CD4-positive, alpha-beta memory T cell (primary cell): ENCODE measurements at places on chromosomes 12 and 14.

DNA sequence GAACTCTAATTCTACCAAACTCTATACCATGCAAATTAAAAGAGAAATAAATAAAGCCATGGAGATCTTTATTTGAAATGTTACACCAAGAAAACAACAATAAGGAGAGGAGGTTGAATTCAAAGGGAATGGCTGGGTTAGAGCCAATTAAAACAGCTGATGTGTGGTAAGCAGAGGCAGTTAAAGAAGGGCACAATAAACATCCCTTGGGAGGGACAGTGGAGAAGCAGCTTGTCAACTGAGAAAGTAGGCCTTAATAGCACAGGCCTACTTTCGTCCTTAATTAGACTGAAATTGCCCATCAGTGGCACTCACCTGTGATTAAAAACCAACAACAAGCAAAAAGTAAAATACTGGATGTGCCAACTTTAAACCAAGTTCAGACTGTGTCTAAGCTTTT is 16.3 kb upstream of the NAV3 start:
- no peak for DNase-seq

- DNase-seq = no peak
Measured at GRCh38 chr14:68088451-68088854, 268.9 kb downstream of the RAD51B start.

- no peak for DNase-seq
Measured at GRCh38 chr12:15336768-15337553, 14.7 kb downstream of the PTPRO start.

DNA sequence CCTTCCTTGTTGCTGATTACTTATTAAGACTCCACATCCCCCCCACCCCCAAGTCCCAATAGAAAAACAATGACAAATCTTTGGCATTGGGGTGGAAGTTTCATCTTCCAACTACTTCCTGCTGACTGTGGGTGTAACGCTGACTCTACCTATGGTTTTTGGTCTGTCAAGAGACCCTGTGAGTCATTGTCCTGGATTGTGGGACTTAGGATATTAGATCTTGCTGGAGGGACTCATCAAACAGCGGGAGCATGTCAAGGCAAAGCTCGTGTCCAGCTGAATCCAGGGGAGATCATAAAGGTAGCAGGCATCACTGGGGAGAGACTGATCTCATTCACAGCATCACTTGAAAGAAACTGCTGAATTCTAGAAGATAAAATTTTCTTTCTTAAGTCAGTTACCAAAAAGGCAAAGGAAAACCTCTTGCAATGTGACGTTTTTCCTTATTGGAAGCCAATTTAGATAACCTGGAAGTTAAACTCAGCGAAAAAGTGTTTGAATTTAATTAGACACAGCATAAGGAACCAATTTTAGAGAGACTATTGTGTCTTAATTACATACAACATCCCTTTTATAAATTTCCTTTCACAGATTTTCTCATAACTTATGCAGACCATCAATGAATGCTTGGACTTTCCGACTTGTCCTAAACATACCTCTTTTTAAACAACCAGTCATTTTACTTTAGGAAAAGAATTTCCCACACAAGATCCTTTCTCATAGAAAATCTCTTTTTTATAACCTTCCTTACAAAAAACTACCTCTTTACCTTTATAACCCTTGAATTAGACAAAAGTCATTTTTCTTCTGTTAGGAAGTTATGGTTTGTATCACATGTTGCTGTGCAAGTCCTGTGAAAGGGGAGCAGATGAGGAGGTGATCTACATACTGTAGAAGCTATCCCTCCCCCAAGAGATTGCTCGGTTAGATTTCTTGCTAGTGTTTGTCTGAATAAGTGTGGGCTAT is 94.6 kb upstream of the SCAF11 start:
- DNase-seq = no peak

DNA sequence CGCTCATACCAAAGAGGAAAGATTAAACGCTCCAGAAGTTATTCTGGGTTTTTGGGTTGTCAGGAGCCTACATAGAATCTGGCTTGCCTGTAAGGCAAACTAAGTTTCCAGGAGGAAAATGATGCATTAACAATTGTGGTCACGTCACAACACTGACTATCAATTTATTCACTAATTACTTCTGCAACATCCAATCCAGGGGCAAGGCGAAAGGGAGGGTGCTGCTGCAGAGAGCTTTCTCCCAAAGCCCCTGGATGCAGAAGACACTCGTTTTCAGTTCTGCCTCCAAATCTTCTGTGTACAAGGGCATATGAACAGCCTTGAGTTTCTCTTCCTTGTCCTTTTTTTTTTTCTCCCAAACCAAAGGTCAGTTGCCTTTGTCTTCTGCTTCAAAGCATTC is 10.5 kb upstream of the SRRM4 start:
- no peak for DNase-seq

- no peak for DNase-seq
Measured at GRCh38 chr12:65495233-65495632, 216.8 kb downstream of the MSRB3 start.

DNA sequence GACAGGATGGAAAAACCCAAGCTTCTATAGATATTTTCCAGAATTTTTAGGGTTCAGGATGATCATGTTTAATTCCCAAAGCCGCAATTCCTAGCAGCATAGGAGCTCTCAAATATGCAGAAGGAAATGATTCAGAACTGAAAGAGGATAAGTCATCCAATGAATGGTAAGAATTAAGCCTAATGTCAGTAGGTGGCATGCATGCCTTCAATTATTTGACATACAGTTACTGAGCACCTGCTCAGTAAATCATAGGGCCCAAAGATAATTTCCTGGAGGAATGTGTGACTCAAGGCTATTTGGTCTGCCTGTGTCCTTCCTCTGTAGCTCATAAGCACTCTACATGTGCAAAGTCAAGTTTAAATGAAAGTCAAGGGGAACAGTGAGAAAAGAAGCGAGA is 116.8 kb upstream of the SLC38A4 start:
- no peak for DNase-seq

DNA sequence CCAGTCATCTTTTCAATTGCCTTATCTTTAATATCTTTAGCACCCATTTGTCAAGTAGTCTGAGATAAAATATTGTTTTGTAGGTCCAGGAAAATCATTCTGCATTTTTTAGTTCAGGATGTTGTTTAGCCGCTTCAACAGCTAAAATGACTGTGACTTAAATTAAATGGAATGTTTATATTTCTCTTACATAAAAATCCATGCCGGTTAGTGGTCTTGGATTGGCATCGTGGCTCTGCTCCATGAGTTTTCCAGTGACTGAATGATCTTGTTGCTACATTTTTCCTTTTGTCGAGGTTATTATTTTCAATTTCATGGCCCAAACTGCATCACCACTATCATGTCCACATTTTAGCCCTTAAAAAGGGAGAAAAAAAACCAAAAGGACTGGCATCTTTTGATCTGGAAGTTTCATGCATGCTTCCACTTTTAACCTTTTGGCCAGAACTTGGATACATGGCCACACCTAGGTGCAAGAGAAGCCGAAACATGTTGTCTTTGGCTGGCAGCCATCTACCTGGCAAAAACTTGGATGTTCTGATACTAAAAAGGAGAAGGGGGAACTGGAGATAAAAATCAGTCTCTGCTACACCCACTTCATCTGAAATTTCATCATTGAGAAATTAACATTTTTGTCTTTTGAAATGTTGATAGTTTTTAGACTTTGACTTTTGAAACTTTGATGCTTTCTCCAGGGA is 142.4 kb downstream of the OTOGL start:
- DNase-seq = no peak

DNA sequence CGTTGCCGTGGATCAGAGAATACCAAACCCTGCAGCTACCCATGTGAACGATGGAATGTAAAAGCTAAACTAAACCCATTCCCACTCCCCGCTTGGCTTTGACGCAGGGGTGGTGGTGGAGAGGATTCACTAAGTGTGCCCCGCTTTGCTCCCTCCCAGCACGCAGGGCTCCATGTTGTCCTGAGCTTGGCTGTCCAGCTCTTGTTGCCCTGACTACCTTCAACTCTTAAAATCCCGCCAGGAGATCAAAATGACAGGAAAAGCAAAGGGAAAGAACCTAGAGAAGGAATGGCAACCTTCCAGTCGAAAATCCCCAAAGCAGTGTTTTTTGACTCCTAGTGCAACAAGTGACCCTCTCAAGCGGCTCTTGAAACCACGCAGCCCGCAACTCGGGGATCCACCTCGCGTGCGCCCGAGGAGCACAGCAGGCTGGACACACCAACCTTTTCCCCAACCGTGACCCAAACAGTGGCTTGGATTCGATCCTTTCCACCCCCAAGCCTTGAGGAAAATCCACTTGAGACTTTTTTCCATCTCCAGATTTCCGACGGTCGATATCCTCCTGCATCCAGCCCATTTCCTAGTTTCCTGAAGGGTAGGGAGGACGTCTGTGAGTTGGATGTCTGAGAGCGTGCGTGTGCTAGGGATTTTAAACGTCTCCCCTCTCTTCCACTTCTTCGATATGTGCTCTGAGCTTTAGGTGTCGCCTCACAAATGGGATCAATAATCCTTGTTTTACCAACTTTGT is 1.4 kb downstream of the SYT10 start:
- DNase-seq = no peak

- DNase-seq = no peak
Measured at GRCh38 chr14:46519121-46519520, 132.5 kb downstream of the RPL10L start.

GRCh38 chr12:50842637-50843493 is at the start of gene TMPRSS12:
Gene TMPRSS12, plus strand, starts transcription at chr12:50842926. Its CDS starts 39 bp downstream, at chr12:50842965.
- DNase-seq = no peak

- DNase-seq = no peak
Measured at GRCh38 chr14:92928258-92928629, 5.3 kb downstream of the CHGA start.

- no peak for DNase-seq
Measured at GRCh38 chr12:120797677-120798642, 72.3 kb downstream of the ACADS start.

DNA sequence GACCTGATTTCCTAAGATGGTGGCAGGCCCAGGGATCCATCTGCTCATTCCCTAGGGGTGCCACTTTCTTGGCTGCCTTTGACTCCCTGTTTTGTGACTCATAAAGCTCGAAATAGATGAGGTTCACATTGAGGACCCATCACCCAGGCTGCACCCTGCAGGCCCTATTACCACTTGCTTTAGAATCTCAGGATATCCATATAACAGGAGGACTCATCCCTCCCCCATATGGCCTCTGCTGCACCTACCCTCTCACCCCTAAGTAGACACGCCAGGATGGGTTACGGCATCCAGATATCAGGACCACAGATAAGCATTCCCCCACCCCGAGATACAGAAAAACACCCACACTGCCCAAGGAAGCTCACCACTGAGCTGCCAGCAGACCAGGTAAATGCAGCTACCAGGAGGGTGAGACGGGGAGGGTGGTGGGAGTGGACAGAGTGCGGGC is 155.7 kb downstream of the DPF3 start:
- no peak for DNase-seq

- DNase-seq = no peak
Measured at GRCh38 chr12:2083561-2083960, 30.8 kb downstream of the CACNA1C start.

DNA sequence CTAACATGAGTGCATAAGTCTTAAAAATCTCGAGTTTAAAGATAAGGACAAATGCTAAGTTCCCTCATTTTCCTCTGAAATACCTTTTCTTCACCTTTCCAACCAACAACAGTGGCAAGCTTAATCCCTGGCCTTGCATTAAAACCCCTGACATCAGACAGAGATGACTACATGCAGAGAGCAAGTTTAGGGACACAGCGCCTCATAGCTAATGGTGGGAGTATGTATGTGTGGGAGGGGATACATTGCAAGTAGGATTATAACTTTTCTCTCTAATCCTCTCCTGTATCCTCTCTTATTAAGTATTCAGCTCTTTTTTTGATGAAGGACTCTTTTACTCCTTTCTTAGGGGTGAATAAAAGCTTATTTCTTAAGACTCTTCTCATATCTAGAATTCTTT is 547.1 kb downstream of the CCER1 start:
- no peak for DNase-seq

- DNase-seq = no peak
Measured at GRCh38 chr12:92539110-92539749, 163.6 kb upstream of the PLEKHG7 start.

DNA sequence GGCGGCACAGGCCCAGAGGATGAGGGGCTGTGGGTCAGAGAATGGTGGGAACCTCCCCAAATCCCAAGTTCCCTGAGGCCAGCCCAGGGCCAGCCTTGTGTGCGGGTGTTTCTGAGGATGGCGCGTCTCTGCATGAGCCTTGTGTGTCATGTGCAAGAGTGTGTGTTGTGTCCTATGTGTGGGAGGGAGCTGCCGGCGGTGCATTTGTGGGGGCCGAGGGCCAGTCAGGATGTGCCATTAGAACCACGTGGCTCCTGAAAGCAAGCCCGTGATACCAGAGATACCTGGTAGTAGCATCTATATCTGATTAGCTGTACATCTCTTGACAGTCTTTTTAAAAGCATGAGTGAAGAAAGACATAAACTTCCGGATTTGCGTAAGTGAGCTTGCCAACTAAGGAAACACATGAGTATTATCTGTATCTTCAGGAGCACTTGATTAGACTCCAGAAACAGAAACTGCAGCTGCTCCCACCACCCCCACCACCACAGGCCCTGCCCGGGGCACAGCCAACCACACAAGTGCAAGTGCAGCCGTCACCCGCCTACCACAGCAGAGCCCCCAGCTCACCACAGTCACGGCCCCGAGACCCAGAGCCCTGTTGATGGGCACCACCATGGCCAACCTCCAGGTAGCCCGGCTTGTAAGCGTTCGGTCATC is 19.2 kb downstream of the DDX51 start:
- no peak for DNase-seq
